ENCODE measurements at places on chromosomes 5 and 9. TPM values are rescaled to one million over a fixed set of nuclear protein-coding genes. Genes with fewer than 3 reads are reported as not detected.

DNA sequence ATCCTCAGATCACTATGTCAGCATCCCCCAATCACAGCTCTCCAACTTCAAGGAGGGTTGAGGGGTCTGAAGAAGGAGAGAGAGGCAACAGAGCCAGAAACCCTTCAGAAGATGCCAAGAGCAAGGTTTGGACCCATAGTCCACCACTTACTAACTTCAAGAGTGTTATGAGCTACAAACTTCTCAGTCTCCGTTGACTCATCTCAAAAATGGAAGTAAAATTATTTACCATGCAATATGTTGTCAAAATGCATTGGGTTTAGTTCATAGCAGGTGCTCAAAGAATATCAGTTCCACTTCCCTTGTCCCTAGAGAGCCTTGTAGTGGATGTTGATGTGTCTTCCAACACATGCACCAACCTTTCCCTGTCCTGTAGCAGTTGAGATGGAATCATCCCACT, 116.0 kb downstream of the KCNIP1 start:
- DNase-seq = no peak

DNA sequence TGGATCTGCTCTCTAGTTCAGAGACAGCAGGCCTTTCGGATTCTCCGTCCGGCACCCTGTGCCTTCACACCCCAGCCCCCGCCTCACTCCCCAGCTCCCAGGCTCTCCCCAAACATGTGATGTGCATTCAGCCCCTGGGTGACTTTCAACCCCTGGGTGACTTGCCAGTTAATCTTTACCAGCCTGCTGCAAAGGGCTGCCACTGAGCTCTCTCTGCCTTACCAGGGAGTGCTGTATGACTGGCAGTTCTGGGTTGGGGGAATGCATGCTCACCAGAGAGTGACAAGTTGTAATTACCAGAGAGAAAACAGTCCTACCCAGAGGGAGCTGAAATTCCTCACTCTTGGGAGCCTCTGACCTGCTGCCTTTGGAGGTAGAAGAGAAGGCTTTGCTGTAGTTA, 4.9 kb upstream of the ADRA1B start:
- no peak for DNase-seq

DNA sequence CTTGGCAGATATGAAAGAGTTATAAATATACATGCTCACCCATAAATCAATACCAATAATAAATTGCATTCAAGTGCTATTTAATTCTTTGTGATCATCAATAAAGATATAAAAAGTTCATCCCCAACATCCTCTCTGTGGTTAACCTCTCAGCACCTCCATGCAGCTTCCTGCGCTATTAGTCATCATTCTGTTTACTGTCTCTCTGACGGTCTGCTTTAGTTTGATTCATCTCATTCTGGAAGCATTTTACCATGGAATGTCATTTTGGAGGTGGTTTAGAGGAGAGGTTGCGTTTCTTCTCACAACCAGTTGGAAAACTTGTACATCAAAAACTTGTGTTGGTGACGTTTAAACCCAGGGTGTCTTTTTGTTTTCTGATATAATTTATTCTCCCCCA, 486.6 kb downstream of the BRINP1 start:
- DNase-seq = no peak

SLC4A9 gene
- total RNA-seq = not detected

COL15A1 gene
- 129 TPM for total RNA-seq

DNA sequence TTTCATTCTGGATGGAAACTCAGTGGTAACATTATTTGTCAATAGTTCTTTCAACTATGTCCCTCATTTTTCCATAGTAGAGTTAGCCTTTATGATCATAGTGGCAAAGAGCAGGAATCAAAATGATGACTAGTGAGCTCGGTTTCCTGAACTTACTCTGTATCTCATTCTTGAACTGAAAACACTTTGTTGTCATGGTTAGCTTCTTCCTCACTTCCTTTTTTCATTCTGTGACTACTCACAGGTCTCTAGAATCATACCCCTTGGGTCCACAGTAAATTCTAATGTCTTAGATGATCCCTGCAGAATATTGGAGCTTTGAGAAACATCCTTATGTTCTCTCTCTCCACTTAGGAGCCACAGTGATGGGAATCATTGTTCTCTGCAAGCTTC, 29.4 kb upstream of the RECK start:
- DNase-seq = no peak

ANKRD55 gene
- total RNA-seq = 0.14 TPM

OTP gene
- total RNA-seq = not detected

RAPGEF1 gene
- 90.8 TPM for total RNA-seq

DNA sequence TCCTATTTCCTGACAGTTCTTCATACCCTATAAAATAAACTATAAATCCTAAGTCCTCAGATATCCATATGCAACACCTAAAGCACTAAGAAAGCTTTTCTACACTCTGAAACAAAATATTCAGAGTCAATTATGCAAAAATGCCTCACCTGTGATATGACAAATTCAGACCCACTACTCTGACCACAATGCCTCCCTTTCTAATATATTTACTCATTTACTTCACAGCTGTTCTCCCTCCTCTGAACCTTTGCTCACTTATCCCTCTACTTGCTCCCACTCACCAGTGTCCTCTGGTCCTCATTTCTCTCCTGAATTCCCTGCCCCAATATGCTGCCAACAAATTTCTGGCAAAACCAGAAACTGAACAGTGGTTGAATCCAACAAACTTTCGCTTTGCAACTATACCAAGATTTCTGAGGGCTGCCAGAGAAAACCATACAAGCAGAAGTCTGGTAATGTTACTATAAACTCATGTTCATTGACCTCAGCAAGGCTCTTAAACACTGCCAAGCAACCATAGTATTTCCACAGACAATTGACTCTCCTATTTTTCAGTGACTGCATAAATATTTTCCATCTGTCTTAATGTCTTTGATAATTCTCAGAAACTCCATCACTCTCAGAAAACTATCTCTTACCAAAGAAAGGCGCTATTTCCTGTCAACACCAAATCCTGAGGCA, 7.1 kb downstream of the CCNH start:
- no peak for DNase-seq

DNA sequence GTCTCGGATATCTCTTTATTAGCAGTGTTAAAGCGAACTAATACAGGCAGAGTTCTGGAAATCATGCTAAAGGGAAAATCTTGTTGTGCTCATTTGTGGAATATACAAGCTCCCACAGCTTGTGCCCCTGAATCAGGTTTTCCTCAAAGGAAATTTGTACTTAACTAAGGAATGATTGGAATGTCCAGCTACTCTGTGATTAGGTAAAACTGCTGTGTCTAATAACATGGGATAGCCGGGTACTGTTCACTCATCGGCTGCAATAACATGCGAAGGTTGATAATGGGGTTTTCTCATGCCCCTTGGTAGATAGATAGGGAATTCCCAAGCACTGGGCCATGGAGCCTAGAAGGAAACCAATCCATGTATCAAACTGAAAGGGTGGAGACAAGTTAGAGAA, 306.7 kb downstream of the NR2F1-AS1 start:
- no peak for DNase-seq

MEIKIN gene
- total RNA-seq = 1.4 TPM

GRCh38 chr5:136058039-136058971, 29.5 kb downstream of the TGFBI start:
- DNase-seq = peak; percentile 88

GRCh38 chr5:36214436-36214835, 27.3 kb downstream of the NADK2 start:
- DNase-seq = no peak

DNA sequence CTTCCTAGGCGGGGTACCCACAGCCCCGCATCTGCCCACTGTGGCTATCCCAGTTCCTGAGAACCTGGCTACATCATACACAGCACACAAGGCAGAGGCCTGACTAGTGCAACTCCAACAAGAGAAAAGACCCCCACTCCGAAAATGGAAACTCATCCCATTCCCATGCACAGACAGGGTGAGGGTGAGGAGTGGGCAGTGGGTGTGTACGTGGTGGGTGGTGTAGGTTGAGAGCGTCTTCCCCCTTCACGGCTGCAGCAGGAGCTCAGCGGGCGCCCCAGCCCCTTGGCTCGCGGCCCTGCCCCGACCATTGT, 501 bp upstream of the MAP1B start:
- DNase-seq = no peak

LCN2 gene
- 0.69 TPM for total RNA-seq

ADAMTS2 gene
- 62.0 TPM for total RNA-seq

DNA sequence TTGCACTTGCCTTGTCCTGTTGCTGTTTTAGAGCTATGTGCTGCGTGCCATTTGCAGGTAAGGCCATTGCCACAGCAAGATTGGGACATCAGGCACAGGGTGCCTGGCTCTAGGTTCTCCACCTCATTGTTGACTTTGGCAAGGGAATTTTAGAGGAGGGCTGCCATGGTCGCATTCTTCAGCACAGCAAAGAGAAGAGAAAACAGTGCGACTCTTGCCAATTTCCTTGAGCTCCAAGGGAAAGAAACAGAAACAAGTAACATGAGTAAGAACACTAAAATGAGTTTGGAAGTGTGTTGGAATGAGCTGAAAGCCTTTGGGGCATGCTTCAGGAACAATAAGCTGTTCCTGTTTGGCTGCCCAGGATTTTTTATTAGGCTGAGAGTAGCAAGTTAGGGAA, 188.1 kb upstream of the IL12B start:
- no peak for DNase-seq

CLK4 gene
- 17.9 TPM for total RNA-seq

- no peak for DNase-seq
Observed at GRCh38 chr9:4576448-4576847, 85.6 kb upstream of the PLPP6 start.

- DNase-seq = no peak
Observed at GRCh38 chr9:99760421-99760820, 61.3 kb upstream of the NR4A3 start.

CDKN2B-AS1 gene
- total RNA-seq = 0.65 TPM

SLC27A4 gene
- total RNA-seq = 22.3 TPM

GRCh38 chr5:173041881-173042762, 14.0 kb upstream of the CREBRF start:
- no peak for DNase-seq

- DNase-seq = no peak
Observed at GRCh38 chr5:133316346-133317343, 264.8 kb downstream of the HSPA4 start.

GRCh38 chr5:68028131-68028727, 187.3 kb upstream of the PIK3R1 start:
- no peak for DNase-seq

MARCHF11 gene
- not detected for total RNA-seq

DNA sequence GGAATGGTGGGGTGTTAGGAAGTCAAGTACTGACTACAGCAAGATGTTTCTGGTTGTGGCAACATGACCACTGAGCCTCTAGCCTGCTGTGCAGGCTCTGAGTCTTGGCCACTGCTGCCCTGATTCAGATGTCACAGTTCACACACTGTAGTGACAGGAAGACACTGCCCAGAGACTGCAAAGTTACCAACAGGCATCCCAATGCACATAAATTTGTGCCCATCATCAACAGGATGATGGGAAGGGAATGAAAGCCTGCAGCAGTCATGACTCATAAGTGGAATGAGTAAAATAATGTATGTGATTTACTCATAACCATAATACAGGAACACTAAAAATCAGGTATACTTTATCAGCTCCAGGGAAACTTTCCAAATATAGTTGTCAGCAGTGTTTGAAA, 251.6 kb upstream of the HAPLN1 start:
- no peak for DNase-seq

- no peak for DNase-seq
Observed at GRCh38 chr9:4904322-4905134, 80.5 kb upstream of the JAK2 start.

GRCh38 chr9:94980947-94981722, 254.6 kb downstream of the AOPEP start:
- DNase-seq = no peak

GRCh38 chr9:71734950-71735349, 33.4 kb downstream of the CEMIP2 start:
- DNase-seq = no peak

Data from posterior vena cava (tissue), 2 donors.